ENCODE measurements at places on chromosomes 3 and 15. TPM values are rescaled to one million over a fixed set of nuclear protein-coding genes. Genes with fewer than 3 reads are reported as not detected.
A peak's percentile ranks its signal among the peaks of the same experiment; 100 is the strongest.

LSMEM2 gene
- 0.38 TPM for total RNA-seq

- peaks cover 19% of the 10 kb centered on the region for H3K27me3 ChIP-seq
- H3K4me1 ChIP-seq, result peaks cover 29% of the 10 kb centered on the region
- H3K4me3 ChIP-seq, result peak overlapping the region; percentile 84
- peak overlapping the region; percentile 94 for H3K27ac ChIP-seq
- peaks cover 12% of the 10 kb centered on the region for H3K36me3 ChIP-seq
- no peak for DNase-seq
Observed at GRCh38 chr3:121835465-121835801, 424 bp downstream of the EAF2 start.

DNA sequence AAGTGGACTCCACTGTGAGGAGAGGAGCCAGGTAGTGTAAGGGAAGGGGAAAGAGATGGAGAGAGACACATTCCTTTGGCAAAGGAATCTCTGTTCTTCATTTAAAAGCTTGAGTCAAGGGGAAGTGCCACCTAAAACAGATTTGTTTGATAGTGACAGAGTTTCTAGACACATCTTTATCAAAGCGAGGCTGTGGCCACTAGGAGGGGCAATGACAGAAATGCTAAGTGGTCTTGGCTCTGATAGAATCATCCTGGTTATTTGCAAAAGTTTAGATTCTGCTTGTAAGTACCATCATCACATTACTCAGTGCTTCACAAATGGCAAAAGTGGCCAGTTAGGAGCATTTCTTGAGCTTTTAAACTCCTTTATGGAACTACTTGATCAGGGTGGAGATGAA lies 261.4 kb downstream of the CNTN3 start:
- H3K4me1 ChIP-seq, result no peaks in the 10 kb centered on the region
- H3K4me3 ChIP-seq, result no peak overlapping the region
- peaks cover 4% of the 10 kb centered on the region for H3K27me3 ChIP-seq
- DNase-seq, result no peak
- H3K36me3 ChIP-seq, result no peaks in the 10 kb centered on the region

- H3K27me3 ChIP-seq, result no peaks in the 10 kb centered on the region
- no peak for DNase-seq
- H3K4me3 ChIP-seq, result no peak overlapping the region
Observed at GRCh38 chr3:86828751-86829150, 162.2 kb downstream of the VGLL3 start.

DNA sequence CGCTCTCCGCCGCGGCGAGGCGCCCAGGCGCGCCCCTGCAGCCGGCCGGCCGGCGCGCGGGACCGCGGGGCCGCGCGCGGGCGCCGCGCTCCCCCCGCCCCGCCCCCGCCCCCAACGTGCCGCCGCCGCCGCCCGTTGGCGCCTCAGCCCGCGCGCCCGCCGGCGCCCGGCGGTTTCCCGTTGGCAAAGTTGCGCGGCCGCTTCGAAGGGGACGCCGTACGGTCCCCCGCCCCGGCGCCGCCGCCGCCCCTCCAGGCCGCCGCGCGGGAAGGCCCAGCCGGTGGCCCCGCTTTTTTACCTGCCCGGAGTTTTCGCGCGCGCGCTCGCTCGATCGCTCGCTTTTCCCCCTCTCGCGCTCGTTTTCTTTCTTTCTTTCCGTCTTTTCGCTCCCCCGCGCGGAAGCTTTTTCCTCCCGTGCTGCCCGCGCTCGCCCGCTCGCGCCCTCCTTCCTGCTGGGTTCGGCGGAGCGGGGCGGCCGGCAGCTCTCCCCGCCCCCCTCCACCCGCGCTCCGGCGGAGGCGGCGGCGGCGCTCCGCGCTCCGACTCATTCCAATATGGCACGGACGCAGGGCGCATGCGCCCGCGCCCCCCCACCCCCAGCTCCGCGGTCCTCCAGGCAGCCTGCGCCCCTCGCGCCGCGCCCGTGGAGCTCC lies at the start of gene SFMBT1:
Gene SFMBT1, minus strand, starts transcription at position 556 of the 653 bp plus-strand sequence. CDS start 76,945 bp downstream, outside the sequence.
- no peaks in the 10 kb centered on the region for H3K36me3 ChIP-seq
- peak within 1 kb of the TSS; percentile 71 for H3K27ac ChIP-seq
- H3K4me1 ChIP-seq, result peaks cover 10% of the 10 kb centered on the region

SH3GL3 gene
- 6.0 TPM for total RNA-seq

RBP2 gene
- not detected for total RNA-seq

DNA sequence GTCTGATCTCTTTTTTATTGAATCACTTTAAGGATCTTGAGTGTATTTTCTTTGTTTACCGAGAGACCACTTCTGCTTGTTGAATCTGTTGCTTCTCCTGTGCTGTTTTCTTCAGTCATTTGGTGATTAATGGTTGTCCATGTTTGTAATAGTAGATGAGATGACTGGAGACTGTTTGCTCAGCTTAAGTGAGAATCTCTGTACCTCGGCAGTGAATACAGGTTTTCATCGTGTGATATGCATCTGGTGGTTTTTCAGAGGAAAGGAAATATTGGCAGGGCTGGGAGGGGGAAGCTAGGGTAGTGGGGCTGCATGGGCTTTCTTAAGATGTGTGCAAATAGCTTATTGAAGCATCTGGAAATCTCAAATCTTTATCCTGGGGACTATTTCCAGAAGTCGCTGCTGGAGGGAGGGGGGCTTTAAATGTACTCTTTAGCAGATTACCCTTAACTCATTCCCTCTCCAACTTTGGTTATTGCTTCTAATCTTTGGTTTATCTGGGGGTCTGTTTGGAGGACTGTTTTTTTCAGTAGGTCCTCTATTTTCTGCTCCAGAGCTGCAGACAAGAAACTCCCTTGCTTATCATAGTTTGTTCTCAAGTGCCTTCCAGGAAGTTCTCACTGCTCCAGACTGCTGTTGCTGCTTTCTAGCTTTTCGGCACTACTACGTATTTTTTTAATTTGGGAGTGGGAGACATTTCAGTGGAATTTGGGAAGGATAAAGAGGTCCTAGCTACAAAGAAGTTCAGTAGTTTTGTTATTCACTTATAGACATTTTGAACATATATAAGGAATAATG lies 19.4 kb downstream of the CMTM8 start:
- H3K27ac ChIP-seq, result no peak overlapping the region
- no peak for DNase-seq
- no peaks in the 10 kb centered on the region for H3K4me1 ChIP-seq

- H3K27ac ChIP-seq, result no peak overlapping the region
- no peak overlapping the region for H3K4me3 ChIP-seq
- no peaks in the 10 kb centered on the region for H3K4me1 ChIP-seq
Observed at GRCh38 chr3:178835033-178835432, 236.6 kb downstream of the ZMAT3 start.

TRIM42 gene
- total RNA-seq, result not detected

- H3K27me3 ChIP-seq, result peaks cover 13% of the 10 kb centered on the region
- no peak overlapping the region for H3K27ac ChIP-seq
- H3K36me3 ChIP-seq, result no peaks in the 10 kb centered on the region
- H3K4me1 ChIP-seq, result no peaks in the 10 kb centered on the region
- DNase-seq, result no peak
Observed at GRCh38 chr3:34107669-34108068, 309.2 kb downstream of the PDCD6IP start.

DNA sequence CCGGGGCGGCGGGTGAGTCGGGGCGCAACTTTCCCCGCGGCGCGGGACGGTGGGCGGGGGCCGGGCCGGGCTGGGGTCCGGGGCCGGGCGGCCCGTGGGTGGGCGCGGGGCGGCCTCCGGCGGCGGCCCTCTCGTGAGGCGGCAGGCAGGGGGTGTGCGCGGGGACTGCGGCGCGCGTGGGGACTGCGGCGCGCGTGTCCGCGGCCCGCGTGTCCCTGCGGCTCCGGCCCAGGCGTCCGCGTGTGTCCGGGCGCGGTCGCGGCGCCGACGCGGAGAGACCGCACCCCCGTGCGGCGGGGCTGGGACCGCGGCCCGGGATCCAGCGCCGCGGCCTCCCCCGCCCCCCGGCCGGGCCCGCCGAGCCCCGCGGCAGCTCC lies 349 bp downstream of the PLXNA1 start:
- peaks cover 22% of the 10 kb centered on the region for H3K4me1 ChIP-seq
- H3K27me3 ChIP-seq, result peaks cover 40% of the 10 kb centered on the region
- DNase-seq, result no peak
- H3K27ac ChIP-seq, result no peak overlapping the region

- DNase-seq, result no peak
- peaks cover 46% of the 10 kb centered on the region for H3K4me1 ChIP-seq
- peak overlapping the region; percentile 87 for H3K27ac ChIP-seq
- peaks cover 1% of the 10 kb centered on the region for H3K27me3 ChIP-seq
Observed at GRCh38 chr15:63040509-63040908, 2.0 kb upstream of the TPM1 start.

- no peaks in the 10 kb centered on the region for H3K36me3 ChIP-seq
- H3K27me3 ChIP-seq, result no peaks in the 10 kb centered on the region
- H3K27ac ChIP-seq, result peak overlapping the region; percentile 83
- DNase-seq, result peak; percentile 68
- no peak overlapping the region for H3K4me3 ChIP-seq
Observed at GRCh38 chr3:170689893-170690660, 104.2 kb upstream of the SLC7A14 start.

DNA sequence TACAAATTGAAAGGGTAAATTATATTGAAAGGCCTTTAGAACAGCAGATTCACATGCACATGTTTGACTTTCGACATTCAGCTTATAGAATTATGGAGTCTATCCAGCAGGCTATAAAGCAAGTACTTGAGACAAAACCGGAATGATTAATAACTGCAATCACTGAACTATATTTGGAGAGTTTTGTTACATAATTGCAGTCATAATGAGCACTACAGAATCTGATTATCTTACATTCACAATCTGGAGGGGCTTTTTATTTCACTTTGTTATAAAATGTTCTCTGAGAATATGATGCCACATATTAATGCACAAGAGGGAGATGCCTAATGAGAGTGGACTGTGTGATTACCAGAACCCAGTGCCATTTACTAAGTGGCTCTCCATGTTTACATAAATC lies 64.3 kb downstream of the NSUN3 start:
- peak overlapping the region; percentile 44 for H3K27ac ChIP-seq
- H3K4me3 ChIP-seq, result no peak overlapping the region
- H3K36me3 ChIP-seq, result peaks cover 25% of the 10 kb centered on the region
- DNase-seq, result no peak

GRCh38 chr15:31606194-31606669 lies 279.6 kb downstream of the KLF13 start:
- H3K27ac ChIP-seq, result peak overlapping the region; percentile 32
- peaks cover 1% of the 10 kb centered on the region for H3K27me3 ChIP-seq
- no peak overlapping the region for H3K4me3 ChIP-seq

MEGF11 gene
- total RNA-seq, result 1.2 TPM

DNA sequence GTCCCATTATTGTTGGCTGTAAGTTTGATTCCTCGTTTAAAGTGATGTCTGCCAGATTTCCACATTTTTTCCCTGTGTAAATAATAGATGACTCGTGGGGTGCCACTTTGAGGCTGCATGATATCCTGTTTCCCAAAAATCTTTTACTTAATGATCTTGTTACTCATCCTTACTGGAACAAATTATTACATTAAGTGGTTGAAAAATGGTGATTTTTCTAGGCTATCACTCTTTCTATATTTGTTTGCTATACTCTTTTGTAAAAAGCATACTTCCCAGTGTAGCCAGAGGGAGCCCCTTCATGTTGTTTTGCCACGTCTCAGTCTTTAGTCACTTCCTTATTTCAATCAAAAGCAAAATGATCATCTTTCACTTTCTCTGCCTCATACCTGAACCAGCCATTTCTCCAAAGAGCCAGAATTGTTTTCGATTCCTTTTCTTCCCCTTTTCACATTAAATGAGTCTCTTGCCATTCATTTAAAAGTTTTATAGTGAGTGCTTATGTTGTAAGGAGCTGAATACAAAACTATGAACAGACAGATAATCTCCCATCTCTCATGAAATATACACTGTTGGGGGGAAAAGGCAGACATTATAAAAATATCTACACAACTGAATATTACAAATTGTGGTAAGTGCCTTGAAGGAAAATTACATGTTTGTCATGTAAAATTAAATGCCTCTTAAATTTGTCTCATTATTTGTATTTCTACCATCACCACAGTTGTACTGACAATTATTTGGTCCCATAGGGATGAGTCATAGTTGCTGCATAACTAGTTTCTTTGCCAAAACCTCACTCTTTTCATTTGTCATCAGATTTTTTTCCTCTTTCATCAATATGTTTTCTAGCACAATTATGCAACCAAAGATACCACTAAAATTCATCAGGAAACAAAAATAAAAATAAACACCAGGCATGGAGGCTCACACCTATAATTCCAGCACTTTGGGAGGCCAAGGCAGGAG lies 41.5 kb downstream of the ADGRG7 start:
- H3K4me1 ChIP-seq, result peaks cover 8% of the 10 kb centered on the region
- H3K36me3 ChIP-seq, result no peaks in the 10 kb centered on the region
- peak overlapping the region; percentile 16 for H3K27ac ChIP-seq
- no peak for DNase-seq

PSTPIP1 gene
- not detected for total RNA-seq

DNA sequence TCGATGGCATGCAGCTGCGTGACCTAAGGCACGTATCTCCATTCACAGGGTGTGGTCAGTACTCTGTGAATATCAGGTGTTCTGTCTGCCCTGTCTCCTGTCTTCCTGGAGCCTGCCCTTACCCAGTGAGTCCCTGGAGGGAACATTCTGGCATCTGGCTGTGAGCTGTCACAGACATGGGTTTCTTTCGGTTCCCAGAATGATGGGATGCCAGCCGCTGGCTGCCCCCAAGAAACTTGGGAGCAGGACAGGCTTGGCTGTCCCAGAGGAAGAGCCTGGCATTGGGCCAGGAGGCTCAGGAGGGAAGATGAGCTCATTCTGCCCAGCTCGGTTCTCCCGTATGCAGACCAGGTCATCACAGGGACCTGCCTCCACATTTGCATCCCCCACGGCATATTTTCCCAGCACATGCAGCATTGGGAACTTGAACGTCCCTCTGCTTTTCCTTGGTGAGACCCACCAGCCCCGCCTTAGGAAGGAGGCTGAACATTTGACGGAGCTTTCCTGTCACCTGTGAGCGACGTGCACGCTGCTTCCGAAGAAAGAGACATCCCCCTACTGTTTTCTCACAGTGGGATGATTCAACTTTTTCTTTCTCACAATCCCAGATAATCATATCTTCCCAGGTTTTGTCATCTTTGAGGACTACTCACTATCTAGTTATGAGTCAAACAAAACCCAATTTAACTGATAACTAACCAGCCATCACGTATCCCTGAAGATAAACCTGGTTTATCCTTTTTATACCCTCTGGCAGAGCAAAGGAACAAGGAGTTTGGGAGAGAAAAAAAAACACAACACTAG lies 22.0 kb upstream of the PGPEP1L start:
- no peak overlapping the region for H3K4me3 ChIP-seq
- no peak for DNase-seq
- H3K4me1 ChIP-seq, result peaks cover 8% of the 10 kb centered on the region
- H3K27ac ChIP-seq, result no peak overlapping the region
- peaks cover 1% of the 10 kb centered on the region for H3K36me3 ChIP-seq

- H3K4me3 ChIP-seq, result no peak overlapping the region
- H3K27ac ChIP-seq, result no peak overlapping the region
- no peaks in the 10 kb centered on the region for H3K4me1 ChIP-seq
- DNase-seq, result no peak
- H3K36me3 ChIP-seq, result peaks cover 46% of the 10 kb centered on the region
Observed at GRCh38 chr15:22895465-22896190, 57.2 kb downstream of the NIPA2 start.

ZBTB11 gene
- total RNA-seq, result 18.8 TPM

DNA sequence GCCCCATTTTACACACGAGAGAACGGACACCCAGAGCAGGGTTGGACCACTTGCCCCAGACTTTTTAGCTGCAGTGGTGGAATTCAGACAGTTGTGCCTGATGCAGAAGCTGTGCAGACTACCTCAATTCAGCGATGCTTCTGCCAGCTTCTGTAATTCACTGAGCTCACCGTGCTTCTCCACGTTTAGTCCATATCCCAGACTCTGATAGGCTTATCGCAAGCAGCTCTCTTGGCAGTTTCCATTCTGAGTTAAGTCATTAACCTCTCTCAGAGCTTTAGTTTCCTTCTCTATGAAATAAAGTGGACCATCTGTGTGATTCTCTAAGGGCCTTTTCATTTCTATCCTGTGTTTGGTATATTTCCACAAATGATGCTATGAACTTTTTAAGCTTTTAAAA lies 37.1 kb downstream of the ABHD17C start:
- no peaks in the 10 kb centered on the region for H3K27me3 ChIP-seq
- H3K4me1 ChIP-seq, result peaks cover 75% of the 10 kb centered on the region
- no peak overlapping the region for H3K4me3 ChIP-seq
- peaks cover under 1% of the 10 kb centered on the region for H3K36me3 ChIP-seq

Measured in mesothelial cell of epicardium (in vitro differentiated cells).